WTC11 (cell line): ENCODE measurements at places on chromosomes 5 and 9. TPM values are rescaled to one million over a fixed set of nuclear protein-coding genes. Genes with fewer than 3 reads are reported as not detected.

GRCh38 chr9:93253633-93254032 is 69.7 kb downstream of the WNK2 start:
- DNase-seq = no peak
- no peak overlapping the region for H3K4me3 ChIP-seq
- H3K27ac ChIP-seq = no peak overlapping the region; the same call in 1 of the 2 replicates
- H3K36me3 ChIP-seq = peaks cover 12% of the 10 kb centered on the region; the same call in 1 of the 2 replicates
- no peaks in the 10 kb centered on the region for H3K27me3 ChIP-seq

The HSD17B4 gene
- 362 to 409 TPM (median 407 TPM) in 3 replicates for total RNA-seq

The ZNF79 gene
- total RNA-seq = 7.6 to 9.0 TPM (median 7.7 TPM) in 3 replicates

DNA sequence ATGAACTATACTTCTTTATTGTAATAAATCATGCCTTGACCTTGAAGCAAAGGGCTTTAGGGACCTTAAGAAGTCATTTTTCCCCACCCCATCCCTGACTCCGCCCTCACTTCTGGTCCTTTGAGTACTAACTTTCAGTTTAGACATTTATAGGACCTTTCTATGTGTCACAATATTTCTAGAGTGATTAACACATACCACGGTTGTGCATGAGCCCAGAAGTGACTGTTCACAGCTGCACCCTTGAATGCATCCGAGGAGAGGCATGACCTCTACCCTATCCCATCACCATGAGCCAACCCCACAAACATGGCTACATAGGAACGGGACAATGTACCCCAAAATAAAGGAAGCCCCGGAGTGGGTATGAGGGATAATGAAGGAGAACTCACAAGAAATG is 160.3 kb downstream of the HSD17B3 start:
- no peak overlapping the region for H3K27ac ChIP-seq
- no peak for DNase-seq
- no peak overlapping the region for H3K4me3 ChIP-seq

- no peak for DNase-seq
- peaks cover 9% of the 10 kb centered on the region for H3K4me1 ChIP-seq
- no peak overlapping the region for H3K4me3 ChIP-seq
- H3K27me3 ChIP-seq = peaks cover 4% of the 10 kb centered on the region
Observed at GRCh38 chr5:134088291-134088690, 26.2 kb upstream of the TCF7 start.

- H3K4me3 ChIP-seq = no peak overlapping the region
- H3K36me3 ChIP-seq = no peaks in the 10 kb centered on the region
- peak overlapping the region; percentile 10; the same call in 1 of the 2 replicates for H3K27ac ChIP-seq
- H3K4me1 ChIP-seq = peaks cover 43% of the 10 kb centered on the region
- H3K27me3 ChIP-seq = peaks cover 4% of the 10 kb centered on the region; the same call in 1 of the 2 replicates
Observed at GRCh38 chr9:35910613-35911359, 1.5 kb downstream of the SPAAR start.

The OTP gene
- total RNA-seq = not detected in 3 replicates

DNA sequence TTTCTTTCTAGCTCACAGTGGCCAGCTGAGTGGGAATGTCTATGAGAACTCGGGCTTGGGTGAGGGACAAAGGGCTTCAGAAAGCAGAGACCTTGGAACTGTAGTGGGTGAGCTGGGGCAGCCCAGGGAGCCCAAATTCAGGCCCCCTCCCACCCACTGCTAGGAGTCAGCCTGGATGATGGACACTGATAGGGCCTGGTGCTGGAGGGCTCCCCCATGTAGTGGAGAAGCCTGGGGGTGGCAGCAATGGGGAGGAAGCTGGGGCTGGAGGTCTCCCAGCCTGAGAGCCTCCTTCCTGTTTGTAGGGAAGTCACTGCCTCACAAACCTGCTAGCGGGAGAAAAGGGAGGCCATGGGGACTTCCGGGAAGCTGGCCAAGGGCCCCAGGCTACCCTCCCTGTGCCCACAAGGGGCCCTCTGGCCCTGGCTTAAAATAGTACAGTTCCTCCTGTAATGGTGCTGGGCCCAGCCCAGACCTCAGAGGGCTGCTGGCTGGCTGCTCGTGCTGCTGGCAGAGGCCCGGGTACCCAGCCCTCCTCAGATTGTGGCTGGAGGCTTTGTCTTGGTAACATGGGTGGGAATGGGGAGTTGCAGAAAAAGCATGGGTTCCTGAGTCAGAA is 6.3 kb upstream of the NR5A1 start:
- H3K27me3 ChIP-seq = no peaks in the 10 kb centered on the region
- H3K4me1 ChIP-seq = peaks cover 18% of the 10 kb centered on the region
- no peak overlapping the region for H3K4me3 ChIP-seq
- peaks cover 7% of the 10 kb centered on the region; the same call in 1 of the 2 replicates for H3K36me3 ChIP-seq
- H3K27ac ChIP-seq = no peak overlapping the region

DNA sequence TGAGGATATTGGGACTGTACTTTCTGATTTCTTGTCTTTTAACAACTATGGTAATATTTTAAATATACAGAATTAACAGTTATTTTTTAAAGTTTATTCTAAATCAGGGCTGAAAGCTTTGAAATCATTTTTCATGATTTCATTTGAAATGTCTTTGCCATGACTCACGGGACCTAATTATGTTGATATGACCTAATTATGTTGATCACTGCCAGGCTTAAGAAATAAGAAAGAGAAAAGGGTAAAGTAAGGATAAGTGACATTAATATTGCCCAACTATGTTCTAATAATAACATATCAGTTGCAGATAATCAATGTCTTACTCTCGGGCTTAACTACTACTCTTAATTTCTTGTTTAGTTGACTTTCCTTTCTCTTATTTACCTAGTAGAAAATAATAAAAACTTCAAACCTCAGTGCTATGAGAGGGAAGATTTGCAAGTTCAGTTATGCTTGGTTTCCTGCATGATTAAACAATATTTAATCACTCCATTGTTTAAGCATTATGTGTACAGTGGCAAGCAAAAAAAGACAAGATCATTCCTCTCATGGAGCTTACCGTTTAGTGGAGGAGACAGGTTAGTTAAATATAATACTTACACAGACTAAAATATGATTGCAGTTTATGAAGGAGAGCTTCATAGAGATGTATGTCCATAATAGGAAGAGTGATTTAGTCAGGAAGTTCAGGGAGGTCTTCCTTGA is 67.0 kb upstream of the EIF4EBP3 start:
- peaks cover 17% of the 10 kb centered on the region for H3K36me3 ChIP-seq
- H3K27ac ChIP-seq = peak overlapping the region; percentile 75
- no peak for DNase-seq
- H3K27me3 ChIP-seq = no peaks in the 10 kb centered on the region

The EPB41L4B gene
- total RNA-seq = 20.0 to 21.8 TPM (median 21.7 TPM) in 3 replicates

The SPATA6L gene
- total RNA-seq = 1.7 to 2.5 TPM (median 1.8 TPM) in 3 replicates

GRCh38 chr9:1083325-1083913 is 33.3 kb downstream of the DMRT2 start:
- no peak overlapping the region for H3K27ac ChIP-seq
- no peaks in the 10 kb centered on the region for H3K36me3 ChIP-seq
- DNase-seq = peak; percentile 64

GRCh38 chr9:105416840-105417239 is 31.0 kb upstream of the FSD1L start:
- peaks cover 17% of the 10 kb centered on the region for H3K27me3 ChIP-seq
- no peak overlapping the region for H3K4me3 ChIP-seq
- H3K4me1 ChIP-seq = peaks cover 25% of the 10 kb centered on the region
- no peak for DNase-seq
- H3K27ac ChIP-seq = no peak overlapping the region

The PCDHGA2 gene
- 0.66 to 0.96 TPM (median 0.94 TPM) in 3 replicates for total RNA-seq

DNA sequence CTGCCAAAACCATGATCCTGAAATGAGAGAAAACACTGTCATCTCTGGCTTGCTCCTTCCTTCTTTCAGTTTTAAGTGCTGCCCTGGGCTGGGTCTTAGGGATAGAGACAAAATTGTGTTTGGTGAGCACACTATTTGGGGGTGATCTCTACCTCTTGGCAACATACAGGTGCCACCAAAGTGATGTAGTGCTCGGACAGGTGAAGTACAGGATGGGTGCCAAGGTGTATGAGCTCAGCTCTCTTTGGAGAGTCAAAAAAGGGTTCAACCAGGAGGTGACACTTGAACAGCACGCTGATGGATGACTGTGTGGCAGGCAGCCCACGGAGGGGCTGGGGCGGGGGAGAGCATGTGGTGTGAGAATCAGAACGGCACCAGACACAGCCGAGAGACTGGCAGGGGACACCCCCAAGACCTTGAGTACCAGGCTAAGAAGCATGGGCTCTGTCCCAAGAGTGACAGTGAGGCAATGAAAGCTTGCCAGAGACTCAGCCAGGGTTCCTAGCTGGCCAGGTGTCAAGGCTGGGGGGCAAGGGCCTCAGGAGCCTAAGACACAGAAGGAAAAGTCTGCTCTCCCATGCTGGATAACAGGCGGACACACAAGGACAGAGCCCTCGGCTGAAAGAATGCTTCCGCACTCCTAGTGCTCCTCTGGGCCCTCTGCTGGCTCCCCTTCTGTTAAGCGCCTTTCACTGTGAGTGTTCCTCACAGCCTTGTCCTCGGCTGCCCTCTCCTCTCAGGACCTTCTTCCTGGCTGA is 2.5 kb downstream of the NHP2 start:
- H3K27me3 ChIP-seq = no peaks in the 10 kb centered on the region
- peaks cover 59% of the 10 kb centered on the region for H3K36me3 ChIP-seq
- H3K27ac ChIP-seq = peak overlapping the region; percentile 68; the same call in 1 of the 2 replicates
- no peak for DNase-seq
- peak overlapping the region; percentile 48; the same call in 1 of the 2 replicates for H3K4me3 ChIP-seq

- H3K4me1 ChIP-seq = peaks cover 20% of the 10 kb centered on the region
- H3K4me3 ChIP-seq = no peak overlapping the region
- no peak for DNase-seq
- H3K27me3 ChIP-seq = no peaks in the 10 kb centered on the region; the same call in 1 of the 2 replicates
- H3K36me3 ChIP-seq = 0 out of 2 replicates have a peak, but pooled peaks cover 2% of the 10 kb centered on the region
Observed at GRCh38 chr9:119838210-119838609, 469.0 kb upstream of the BRINP1 start.

The KCTD16 gene
- 0.20 to 0.73 TPM (median 0.34 TPM) in 3 replicates for total RNA-seq

DNA sequence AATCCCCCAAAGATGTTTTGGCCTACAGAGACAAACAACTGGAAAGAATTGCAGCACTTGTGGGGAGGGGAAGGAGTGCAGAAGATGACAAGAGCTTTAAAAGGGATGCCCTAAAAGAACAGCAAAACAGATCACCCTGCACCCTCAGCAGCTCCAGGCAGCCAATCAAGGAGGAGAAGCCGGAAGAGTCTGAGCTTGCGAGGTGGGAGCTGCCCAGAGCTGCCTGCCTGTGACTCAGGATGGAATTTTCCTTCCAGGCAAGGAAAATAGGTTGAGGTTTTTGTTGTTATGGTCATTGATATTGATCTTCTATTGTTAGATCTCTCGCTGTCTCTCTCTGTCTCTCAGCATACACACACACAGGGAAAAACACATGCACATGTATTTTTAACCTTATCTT is 70.3 kb upstream of the MAP1B start:
- no peaks in the 10 kb centered on the region; the same call in 1 of the 2 replicates for H3K27me3 ChIP-seq
- H3K27ac ChIP-seq = peak overlapping the region; percentile 54
- peaks cover 64% of the 10 kb centered on the region for H3K4me1 ChIP-seq
- no peak overlapping the region for H3K4me3 ChIP-seq

GRCh38 chr9:78986446-78986845 is 585.3 kb upstream of the TLE4 start:
- H3K36me3 ChIP-seq = no peaks in the 10 kb centered on the region
- H3K27me3 ChIP-seq = no peaks in the 10 kb centered on the region
- no peak for DNase-seq
- peaks cover 21% of the 10 kb centered on the region for H3K4me1 ChIP-seq
- no peak overlapping the region for H3K27ac ChIP-seq
- H3K4me3 ChIP-seq = no peak overlapping the region

GRCh38 chr5:61254969-61255555 is 77.0 kb upstream of the ZSWIM6 start:
- no peak overlapping the region for H3K27ac ChIP-seq
- no peak for DNase-seq
- no peaks in the 10 kb centered on the region for H3K27me3 ChIP-seq
- no peaks in the 10 kb centered on the region for H3K4me1 ChIP-seq
